ENCODE measurements at places on chromosomes 16 and 17. TPM values are rescaled to one million over a fixed set of nuclear protein-coding genes. Genes with fewer than 3 reads are reported as not detected.

The TMEM100 gene
- polyA plus RNA-seq, result 1.7 TPM

The TAC4 gene
- not detected for polyA plus RNA-seq

The RPL13 gene
- polyA plus RNA-seq, result 3,540 TPM

The KREMEN2 gene
- polyA plus RNA-seq, result 0.77 TPM

The CCL14 gene
- polyA plus RNA-seq, result not detected

The C16orf46 gene
- polyA plus RNA-seq, result 1.2 TPM

The SOCS1 gene
- 8.6 TPM for polyA plus RNA-seq

The SNTB2 gene
- 14.4 TPM for polyA plus RNA-seq
